Spleen (tissue), 13 donors: ENCODE measurements at places on chromosomes 7 and 10. TPM values are rescaled to one million over a fixed set of nuclear protein-coding genes. Genes with fewer than 3 reads are reported as not detected.

FLNC gene
- 0.89 TPM for total RNA-seq

- DNase-seq = no peak
Measured at GRCh38 chr7:157687845-157688532, 351.2 kb downstream of the DNAJB6 start.

OR13A1 gene
- total RNA-seq = 0.19 TPM

DNA sequence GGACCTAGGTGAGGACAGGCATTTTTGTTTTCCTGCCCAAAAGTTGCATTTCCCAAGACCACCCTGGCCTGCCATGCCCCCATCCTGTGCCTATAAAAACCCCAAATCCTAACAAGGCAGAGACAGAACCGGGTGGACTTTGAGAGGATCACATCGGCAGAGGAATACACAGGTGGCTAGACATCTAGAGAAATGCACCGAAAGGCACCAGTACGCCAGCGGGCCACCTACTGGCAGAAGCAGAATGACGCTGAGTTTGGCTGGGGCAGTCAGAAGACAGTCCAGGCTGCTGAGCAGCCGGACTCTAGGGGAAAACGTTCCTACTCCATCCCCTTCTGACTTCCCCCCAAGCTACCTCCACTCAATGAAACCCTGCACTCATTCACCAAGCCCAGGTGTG, 2.8 kb downstream of the AKR1C4 start:
- DNase-seq = no peak

DNA sequence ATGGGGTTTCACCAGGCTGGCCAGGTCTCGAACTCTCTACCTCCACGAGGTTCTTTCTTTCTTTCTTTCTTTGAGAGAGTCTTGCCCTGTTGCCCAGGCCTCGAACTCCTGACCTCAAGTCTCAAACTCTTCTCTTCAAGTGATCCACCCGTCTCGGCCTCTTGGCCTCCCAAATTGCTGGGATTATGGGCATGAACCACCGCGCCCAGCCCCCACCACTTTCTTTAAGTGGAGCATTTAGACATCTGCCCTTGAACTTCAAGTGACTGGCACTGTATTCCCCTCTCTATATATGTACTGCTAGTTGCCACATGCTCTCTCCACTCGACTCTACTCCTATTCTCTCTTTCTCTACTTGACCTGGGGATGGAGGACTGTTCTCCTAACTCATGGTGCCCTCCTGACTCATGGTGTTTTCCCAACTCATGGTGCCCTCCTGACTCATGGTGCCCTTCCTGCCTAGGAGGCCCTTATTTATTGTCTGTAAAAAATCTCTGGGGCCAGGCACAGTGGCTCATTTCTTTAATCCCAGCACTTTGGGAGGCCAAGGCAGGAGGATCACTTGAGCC, 19.3 kb upstream of the ACHE start:
- DNase-seq = peak; percentile 27

DNA sequence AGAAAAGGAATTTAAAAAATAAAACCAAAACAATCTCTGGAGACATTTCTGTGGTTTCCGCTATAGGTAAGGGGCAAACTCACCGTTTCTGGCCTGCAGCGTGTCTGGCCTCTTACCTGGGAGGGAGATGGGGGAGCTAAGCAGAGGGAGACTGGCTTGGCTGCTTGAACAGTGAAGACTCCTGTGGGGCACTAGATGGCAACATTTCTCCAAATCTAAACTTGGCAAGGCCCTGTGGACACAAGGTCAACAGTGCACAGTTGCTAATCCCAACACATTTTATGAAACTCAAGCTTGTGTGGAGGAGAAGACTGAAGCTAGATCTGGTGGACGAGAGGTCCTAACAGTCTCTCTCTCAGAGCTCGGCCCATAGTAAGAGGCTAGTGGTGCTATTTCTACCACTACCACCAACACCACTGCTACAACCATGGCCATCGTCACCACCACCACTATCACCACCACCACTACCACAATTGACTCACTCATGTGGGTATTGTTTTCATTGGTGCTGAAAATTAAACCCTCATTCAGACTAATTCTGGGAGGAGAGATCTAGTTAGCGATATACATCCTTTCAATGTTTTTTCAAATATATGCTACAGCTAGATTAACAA, 28.4 kb upstream of the CDHR3 start:
- DNase-seq = no peak

DNA sequence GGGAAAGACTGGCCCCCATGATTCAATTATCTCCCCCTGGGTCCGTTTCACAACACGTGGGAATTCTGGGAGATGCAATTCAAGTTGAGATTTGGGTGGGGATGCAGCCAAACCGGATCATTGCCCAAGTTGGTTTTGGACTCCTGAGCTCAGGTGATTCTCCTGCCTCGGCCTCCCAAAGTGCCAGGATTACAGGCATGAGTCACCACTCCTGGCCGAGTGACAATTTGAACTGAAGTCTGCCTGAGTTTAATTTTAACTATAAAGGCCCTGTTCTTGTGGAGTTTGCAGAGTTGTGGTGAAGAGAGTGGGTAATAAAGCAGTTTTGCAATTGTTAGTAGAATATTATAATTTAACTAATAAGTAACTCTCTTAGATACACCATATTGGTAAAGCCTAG, 78.3 kb downstream of the GALNT17 start:
- no peak for DNase-seq

DNA sequence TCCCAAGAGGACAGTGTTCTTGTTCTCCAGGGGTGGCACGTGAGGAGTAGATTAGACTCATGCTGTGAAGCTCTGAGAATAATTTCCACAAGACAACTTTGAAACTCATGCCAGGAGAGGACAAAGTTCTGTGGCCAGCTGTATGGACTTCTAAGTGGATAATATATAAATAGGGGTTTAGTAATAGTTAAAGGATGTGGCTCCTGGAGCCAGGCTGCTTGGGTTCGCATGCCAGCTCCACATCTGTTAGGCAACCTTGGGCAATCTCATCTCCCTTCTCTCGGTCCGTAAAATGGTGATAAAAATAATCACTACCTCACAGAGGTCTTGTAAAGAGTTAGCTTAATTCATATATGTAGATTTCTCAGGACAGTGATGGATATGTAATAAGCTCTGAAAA, 35.8 kb downstream of the ACSL5 start:
- no peak for DNase-seq

- no peak for DNase-seq
Measured at GRCh38 chr10:73032536-73032935, 64.1 kb downstream of the P4HA1 start.

DNA sequence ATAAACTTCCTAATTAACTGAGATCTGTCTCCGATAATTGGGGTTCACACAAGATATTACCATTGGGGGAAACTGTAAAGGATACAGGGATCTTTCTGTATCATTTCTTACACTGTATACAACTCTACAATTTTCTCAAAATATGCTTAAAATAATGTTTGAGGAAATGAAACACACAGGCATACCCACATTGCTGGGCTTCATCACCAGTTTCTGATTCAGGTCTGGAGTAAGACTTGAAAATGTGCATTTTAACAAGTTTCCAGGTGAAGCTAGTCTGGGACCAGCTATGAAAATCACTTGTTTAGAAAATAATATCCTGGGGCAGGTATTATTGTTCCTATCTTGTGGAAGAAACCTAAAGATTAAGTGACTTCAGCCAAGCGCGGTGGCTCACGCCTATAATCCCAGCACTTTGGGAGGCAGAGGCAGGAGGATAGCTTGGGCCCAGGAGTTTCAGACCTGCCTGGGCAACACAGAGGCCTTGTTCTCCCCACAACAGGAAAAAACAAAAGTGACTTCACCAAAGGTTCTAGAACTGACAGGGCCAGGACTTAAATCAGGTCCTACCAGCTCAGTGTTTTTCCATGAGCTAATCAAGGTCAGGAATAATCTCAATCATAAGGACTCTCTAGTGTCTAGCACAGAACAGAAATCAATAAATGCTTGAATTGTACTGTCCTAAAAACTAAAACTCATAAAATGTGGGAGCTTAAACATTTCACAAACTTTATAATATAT, 12.6 kb downstream of the TOMM7 start:
- no peak for DNase-seq

DNA sequence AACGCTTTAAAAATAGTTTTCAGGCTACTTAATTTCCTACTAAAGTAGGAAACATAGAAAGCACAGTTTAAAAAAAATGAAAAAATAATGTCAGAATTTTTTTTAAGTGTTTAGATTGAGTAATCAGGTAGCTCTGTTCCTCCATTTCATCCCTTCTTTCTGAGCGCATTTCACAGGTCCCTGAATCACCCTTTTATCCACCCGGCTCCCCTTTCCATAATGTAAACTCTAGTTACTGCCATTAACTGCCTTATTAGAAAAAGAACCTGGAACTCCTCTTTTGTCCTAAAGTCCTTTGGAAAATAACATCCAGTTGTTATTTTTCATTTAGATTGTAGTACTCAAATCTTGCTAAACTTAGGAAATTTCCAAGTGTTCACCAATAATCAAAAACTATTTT, 5.8 kb downstream of the KCND2 start:
- no peak for DNase-seq

GRCh38 chr7:114048386-114049235, 129.8 kb upstream of the PPP1R3A start:
- DNase-seq = no peak

GRCh38 chr10:116742367-116743265, at the start of gene HSPA12A:
TSS of gene HSPA12A (minus strand) at chr10:116742566. CDS start at chr10:116742469, 97 bp downstream.
- peak; percentile 87 for DNase-seq

GRCh38 chr10:71969929-71970328, 5.7 kb downstream of the CHST3 start:
- peak; percentile 45 for DNase-seq

- no peak for DNase-seq
Measured at GRCh38 chr7:51066405-51066882, 250.2 kb downstream of the COBL start.

EGR2 gene
- total RNA-seq = 16.1 TPM

C10orf62 gene
- total RNA-seq = not detected

GRCh38 chr10:26863351-26864076, 2.8 kb upstream of the ABI1 start:
- DNase-seq = no peak

DNA sequence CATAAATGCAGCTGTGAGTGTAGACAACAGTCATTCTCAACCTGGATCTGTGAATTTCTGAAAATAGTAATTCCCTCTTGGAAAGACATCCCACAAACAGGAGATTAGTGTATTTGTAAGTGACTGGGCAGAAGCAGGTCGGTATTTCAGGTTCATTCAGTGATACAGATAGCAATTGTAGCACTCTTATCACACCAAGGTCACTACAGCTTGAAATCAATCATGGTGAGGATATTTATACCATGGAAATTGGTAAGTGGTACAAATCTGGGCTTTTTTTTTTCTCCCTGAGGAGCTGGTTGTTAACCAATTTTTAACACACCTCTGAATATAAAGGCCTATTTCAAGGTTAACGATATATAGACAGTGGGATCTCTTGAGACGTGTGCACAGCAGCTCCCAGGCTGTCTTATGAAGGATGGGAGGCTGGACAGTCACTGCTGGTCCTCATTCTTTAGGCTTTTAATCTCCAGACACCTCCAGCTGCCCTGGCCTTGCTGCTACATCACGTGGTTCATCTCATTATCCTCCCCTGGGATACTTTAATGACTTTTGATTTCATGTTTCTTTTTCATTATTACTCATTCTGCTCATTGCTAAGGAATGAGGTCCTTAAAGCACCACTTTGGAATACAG, 87.1 kb downstream of the ITGA8 start:
- DNase-seq = no peak

DNA sequence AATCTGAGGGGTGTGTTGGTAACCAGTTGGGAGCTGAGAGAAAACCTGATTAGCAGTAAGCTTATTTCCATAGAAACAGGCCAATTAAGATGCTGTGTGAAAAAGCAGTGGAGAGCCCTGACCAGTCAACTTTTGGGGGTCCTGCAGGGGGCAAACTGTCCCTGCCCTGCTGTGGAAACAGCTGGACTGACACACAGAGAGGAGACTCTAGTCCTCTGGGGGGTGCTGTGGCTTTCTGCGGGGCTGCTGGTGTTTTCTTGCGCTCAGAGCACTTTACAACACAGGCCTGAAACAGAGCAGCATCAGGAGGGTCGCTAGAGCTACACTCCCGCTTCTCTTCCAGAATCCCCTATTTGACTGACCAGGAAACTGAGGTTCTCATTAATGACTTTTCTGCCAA, 546.9 kb upstream of the GALNT17 start:
- no peak for DNase-seq

GRCh38 chr10:131675104-131675503, 225.7 kb upstream of the PPP2R2D start:
- DNase-seq = no peak

GRCh38 chr10:48947690-48948469, 8.2 kb upstream of the LRRC18 start:
- DNase-seq = no peak

GRCh38 chr10:29630205-29631048, 4.3 kb downstream of the SVIL start:
- DNase-seq = no peak

DNA sequence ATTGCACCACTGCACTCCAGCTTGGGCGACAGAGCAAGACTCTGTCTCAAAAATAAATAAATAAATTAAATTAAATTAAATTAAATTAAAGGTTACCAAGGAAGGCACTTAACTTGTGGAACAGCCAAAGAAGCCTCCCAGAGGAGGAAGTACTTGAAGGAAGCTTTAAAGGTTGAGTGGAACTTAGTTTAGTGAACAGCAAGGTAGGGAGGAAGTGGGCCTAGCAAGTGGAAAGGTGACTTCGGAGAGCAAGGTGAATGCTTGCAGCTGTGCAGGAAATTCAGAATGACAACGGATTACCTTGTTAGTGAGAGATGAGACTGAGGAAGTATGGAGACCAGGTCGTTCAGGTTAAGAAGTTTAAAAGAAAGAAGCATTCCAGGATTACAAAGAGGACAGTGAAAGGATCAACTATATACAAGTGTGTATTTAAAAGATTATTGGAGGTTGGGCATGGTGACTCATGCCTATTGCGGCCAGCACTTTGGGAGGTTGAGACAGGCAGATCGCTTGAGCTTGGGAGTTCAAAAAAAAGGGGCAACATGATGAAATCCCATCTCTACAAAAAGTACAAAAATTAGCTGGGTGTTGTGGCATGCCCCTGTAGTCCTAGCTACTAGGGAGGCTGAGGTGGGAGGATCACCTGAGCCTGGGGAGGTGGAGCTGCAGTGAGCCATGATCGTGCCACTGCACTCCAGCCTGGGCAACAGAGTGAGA, 12.8 kb upstream of the RPEL1 start:
- DNase-seq = no peak

GRCh38 chr10:119131512-119132240, 27.8 kb downstream of the DENND10 start:
- no peak for DNase-seq

DNA sequence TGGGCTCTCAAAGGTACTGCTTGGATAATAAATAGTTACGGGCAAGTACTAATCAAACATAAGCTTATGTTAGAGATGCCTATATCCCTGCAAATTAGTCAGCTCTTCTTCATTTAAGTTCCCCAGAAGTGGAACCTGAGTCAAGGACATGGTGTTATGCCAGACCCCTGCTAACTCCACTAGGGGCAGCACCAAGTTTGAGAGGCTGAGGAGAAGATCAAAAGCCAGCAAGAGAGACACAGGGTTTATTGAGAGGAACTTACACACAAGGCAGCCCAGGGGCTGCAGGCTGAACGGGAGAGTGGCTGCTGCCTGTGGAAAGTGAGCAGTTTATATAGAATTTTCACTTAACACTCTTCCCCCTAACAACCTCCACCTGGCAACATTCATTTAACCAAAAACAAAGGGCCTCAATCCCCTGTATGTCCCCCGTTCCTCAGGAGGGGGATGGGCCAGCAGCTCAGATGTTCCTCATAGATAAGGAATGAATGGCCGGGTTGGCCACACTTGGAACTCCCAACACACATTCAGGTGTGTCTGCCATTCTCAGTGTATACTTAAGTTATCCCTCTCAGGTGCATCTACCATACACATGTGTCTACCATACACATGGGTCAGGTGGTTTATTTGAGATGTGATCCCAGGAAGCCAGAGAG, 62.6 kb upstream of the GHITM start:
- no peak for DNase-seq

ELFN1 gene
- 3.9 TPM for total RNA-seq

- no peak for DNase-seq
Measured at GRCh38 chr10:35340975-35341374, 4.7 kb downstream of the CCNY start.
